ENCODE measurements at places on chromosomes 1 and 21. TPM values are rescaled to one million over a fixed set of nuclear protein-coding genes. Genes with fewer than 3 reads are reported as not detected.

DNA sequence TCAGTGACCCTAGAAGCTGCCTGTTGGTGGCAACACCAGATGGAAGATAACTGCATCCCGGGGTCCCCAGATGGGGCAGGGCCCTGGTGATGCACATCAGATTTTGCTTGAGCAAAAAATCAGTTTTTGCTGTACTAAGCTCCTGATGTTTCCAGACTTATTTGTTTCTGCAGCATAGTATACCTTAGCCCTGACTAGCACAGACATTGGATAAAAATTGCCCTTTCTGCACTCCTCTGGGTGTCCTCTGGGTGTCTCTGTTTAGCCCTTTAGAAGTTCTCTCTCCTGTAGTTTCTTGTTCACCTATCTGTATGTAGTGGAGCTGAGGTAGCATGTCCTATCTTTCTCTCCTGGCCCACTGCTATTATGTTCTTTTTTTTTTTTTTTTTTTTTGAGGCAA is 30.3 kb upstream of the PLA2G2C start:
- no peak for DNase-seq

The IL12RB2 gene
- total RNA-seq = 0.10 TPM

GRCh38 chr1:103460511-103460910 is 65.0 kb upstream of the RNPC3 start:
- DNase-seq = no peak

The ADAMTSL4 gene
- 7.4 TPM for total RNA-seq

DNA sequence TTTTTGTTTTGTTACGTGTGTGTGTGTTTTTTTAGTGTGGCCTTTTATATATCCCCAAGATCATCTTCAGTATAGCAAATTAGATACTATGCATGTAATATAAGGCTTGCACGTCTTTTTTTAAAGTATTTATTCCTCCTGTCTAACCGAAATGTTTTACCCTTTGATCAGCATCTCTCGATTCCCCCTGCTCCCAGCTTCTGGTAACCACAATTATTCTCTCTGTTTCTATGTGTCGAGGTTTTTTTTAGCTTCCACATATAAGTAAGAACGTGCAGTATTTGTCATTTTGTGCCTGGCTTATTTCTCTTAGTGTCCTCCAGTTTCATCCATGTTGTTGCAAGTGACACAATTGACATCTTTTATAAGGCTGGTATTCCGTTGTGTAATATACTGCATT is 18.7 kb downstream of the CEP85 start:
- no peak for DNase-seq

DNA sequence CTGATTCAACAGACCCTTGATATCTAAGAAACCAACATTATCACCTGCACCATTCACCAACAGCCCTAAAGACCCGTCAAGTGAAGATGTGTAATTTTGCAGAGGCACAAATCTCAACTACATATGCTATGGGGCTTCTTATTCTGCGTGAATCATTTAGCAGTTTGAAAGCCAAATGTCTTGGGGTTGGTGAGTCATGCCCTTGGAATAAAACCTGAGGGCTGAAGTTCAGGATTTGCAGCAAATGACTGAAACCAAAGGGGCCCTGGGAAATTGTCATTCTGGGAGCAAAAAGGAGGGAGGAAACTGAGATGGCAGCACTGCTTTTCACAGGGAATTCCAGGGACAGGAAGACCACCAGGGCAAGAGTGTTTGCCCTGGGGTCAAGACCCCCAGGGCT is 79.2 kb upstream of the TNR start:
- peak; percentile 49 for DNase-seq

The PKNOX1 gene
- total RNA-seq = 26.4 TPM

DNA sequence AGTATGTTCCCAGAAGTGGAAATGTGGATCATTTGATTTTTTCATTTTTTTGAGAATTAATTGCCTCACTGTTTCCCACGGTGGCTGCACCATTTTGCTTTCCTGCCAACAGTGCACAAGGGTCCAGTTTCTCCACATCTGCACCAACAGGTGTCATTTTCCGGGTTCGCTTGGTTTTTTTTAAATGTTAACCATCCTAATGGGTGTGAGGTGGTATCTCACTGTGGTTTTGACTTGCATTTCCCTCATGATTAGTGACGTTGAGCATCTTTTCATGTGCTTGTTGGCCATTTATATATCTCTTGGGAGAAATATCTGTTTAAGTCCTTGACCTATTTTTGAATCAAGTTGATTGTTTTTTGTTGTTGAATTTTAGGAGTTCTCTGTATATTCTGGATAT is 3.0 kb downstream of the COL6A2 start:
- no peak for DNase-seq

DNA sequence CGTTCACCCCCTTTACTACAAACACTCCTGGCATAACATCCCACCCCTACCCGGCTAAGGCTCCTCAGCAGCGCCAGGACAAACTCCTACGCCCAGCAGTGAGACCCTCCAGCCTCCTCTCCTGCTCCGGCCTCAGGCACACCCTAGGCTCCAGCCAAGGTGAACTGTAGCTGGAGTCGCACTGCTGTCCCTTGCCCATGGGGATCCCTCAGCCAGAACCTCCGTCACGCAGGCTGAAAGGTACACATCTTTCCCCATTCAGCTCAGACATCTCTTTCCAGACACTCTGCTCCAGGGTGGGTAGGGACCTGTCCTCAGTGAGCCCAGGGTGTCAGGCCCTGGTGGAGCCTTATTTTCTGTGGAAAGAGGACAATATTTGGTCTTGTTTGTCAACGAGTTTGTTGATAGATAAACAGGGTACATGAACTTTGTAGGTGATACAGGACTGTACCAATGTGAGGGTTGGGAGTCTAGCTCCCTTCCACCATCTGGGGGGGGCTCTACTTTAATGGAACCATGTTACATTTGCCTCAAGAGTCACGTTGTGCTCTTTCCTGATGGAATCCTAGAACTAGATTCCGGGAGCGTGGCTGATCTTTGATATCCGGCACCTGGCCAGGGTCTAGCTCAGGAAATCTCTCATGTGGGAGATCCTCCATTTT is 56.5 kb upstream of the SSBP3 start:
- no peak for DNase-seq

DNA sequence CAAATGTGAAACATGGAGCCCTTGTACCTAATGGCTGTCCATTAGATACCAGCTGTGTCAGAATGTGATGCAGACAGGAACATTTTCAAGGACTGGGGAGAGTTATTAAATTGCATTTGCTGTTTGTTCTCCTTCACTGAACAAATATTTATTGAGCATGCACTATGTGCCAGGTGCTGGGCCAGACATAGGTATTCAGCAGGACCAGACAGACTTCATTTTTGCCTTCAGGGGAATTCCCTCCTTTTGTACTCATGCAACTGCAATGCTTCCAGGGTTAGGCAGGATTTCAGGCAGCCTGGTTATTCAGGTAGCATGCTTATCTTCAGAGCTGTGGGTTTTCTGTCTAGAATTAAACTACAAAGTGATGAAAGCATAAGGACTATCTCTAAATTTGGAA is 64.2 kb upstream of the SMYD2 start:
- peak; percentile 26 for DNase-seq

The ABCG1 gene
- total RNA-seq = 0.85 TPM

The MIS18A gene
- 7.2 TPM for total RNA-seq

The SMIM1 gene
- total RNA-seq = not detected

DNA sequence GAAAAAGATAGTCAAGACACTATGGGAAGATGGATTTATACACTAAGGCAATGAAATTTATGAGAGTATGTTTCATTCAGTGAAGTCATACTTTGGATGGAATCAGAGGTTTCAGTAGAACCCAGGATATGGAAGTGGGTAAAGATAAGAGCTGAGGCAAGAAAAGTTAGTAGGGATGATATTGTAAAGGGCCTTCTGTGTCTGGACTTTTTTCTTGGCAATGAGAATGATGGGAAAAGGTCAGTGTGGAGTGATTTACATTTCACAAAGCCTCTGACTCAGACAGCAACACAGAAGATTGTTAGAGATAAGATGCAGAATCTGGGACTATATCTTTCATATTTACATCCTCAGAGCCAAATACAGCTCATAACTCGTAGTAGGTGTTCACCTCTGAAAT is 32.1 kb downstream of the SH3BGR start:
- DNase-seq = no peak

The SLC30A2 gene
- total RNA-seq = 1.4 TPM

DNA sequence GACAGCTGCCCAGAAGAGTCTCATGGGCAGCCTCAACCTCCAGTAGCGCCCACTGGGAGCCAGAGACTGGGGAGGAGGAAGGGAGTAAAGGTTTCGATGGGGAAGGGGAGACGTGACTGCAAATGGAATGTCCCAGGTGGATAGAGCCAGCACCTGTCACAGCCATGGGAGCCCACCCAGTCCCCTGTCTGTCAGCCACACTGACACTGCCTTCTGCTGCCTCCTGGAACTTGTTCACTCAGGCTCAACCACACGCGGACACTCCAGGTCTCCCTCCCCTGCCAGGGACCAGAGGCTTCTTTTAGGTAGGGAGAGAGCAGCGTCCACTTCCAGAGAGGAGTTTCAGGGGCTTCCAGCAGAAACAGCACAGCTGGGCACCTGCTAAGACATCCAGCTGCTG is 346.3 kb downstream of the NPHP4 start:
- DNase-seq = no peak

The B3GALT5 gene
- 2.3 TPM for total RNA-seq
